ENCODE measurements at places on chromosomes 7 and 10.
A peak's percentile ranks its signal among the peaks of the same experiment; 100 is the strongest.

DNA sequence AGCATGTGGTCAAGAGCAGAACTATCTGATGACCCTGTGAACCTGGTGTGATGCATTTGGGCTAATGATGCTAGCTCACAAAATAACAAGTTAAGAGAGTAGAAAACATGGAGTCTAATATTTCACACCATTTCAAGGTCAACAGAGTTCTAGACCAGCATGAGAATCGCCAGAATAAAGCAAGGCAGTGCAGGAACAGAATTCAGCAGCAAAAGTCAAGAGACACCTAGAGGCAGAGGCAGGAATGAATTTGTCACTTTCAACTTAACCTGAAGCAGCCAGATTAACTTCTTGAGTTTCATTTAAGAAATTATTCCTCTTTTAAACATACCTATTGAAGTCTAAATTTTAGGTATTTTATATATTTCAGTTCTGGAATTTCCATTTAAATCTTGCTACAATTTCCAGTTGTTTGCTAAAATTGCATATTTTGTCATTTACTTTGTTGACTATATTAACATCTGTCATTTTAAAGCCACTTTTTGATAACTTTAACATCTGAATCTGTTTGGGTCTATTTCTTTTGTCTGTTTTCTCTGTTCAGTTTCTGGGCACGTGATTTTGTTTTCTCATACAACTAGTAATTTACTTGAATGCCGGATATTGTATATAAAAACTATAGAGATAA is 44.2 kb upstream of the PRSS58 start:
- H3K4me3 ChIP-seq, result no peak overlapping the region
- H3K27ac ChIP-seq, result no peak overlapping the region
- no peaks in the 10 kb centered on the region for H3K4me1 ChIP-seq
- no peaks in the 10 kb centered on the region for H3K36me3 ChIP-seq

DNA sequence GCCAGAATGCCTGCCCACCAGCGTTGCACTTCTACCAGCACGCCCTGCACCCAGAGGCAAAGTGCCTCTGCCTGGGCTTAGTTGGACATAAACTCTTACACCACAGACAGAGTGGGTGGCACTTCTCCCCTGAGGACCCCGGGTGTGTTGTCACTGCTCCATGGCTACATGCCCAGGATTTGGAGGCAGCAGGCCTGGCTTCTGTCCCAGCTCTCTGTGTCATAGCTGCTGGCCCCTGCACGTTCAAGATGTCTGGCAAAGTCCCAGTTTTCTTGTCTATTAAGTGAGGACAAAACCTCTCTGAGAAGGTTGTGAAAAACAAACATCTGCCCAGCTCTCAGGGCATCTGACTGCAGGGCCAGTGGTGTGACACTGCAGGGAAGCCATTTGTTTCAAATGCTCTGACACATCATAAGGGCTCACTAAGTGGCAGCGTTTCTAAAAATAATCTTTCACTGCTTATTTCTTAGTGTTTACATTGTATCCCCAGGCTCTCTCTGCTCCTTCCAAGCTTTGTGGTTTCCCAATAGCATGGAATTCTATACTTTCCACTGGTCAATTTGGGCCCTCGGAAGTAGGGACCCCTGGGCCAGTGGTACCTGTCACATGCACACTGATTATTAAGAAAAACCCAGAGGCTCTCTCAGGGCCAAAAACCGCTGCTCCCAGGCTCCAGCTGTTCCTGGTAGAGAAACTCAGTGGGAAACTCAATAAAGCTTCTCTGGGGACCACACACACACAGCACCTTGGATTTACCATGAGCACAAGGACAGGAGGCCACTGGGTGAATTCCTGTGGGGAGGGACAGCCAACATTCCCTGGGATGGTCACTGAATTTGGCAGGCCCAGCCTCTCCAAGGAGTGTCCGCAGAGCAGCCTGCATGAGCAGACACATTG is 86.2 kb upstream of the ANLN start:
- H3K27ac ChIP-seq, result peak overlapping the region; percentile 10
- no peak overlapping the region for H3K4me3 ChIP-seq
- DNase-seq, result peak; percentile 67
- peaks cover 27% of the 10 kb centered on the region for H3K4me1 ChIP-seq
- peaks cover under 1% of the 10 kb centered on the region for H3K36me3 ChIP-seq

DNA sequence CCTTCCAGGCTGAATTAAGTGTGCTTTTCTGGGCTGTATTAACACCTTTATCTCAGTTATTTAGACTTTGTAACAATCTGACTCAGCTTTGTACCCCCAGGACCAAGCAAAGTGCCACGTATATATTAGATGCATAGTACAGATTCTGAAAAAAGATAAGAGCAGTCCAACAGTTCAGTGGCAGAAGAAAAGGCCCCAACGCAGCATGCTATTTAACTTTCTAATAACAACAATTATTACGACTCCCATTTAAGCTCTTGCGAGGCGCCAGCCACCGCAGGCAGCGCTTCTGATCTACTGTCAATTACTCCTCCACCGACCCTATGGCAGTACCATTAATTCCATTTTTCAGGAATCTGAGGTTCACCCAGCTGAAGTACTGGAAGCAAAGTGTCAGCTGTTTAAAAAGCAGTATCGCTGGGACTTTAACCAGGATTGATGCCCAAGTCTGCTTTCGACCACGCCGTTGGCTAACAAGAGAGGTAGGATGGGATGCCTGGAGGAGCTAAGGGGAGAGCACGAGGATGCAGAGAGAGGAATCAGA is 638 bp downstream of the LIPA start:
- no peaks in the 10 kb centered on the region for H3K27me3 ChIP-seq
- peak overlapping the region; percentile 75 for H3K27ac ChIP-seq
- no peaks in the 10 kb centered on the region for H3K36me3 ChIP-seq
- no peak for DNase-seq
- H3K4me1 ChIP-seq, result peaks cover 3% of the 10 kb centered on the region

- H3K4me1 ChIP-seq, result no peaks in the 10 kb centered on the region
- H3K27ac ChIP-seq, result no peak overlapping the region
- H3K27me3 ChIP-seq, result no peaks in the 10 kb centered on the region
- no peak overlapping the region for H3K4me3 ChIP-seq
These were observed 572.8 kb downstream of the INHBA start for GRCh38 chr7:41130086-41130485.

DNA sequence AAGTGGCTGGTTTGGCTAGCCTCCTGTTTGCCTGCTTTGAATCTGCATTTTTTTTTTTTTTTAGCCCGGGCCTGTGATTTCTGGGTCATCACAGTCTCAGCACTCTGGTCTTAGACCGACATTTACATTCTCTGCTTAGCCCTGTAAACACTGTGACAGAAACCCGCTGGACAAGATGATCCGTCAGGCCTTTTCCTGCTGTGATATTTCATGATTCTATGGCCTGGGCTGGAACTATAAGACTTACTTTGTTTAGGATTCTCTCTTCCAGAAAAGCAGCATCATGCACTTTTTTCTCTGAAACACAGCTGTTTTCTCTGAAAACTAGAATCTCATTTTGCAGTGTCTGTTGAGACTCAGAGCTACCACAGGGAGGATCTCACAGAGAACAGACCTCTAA is 705.5 kb downstream of the GRID1 start:
- H3K27me3 ChIP-seq, result no peaks in the 10 kb centered on the region
- no peaks in the 10 kb centered on the region for H3K4me1 ChIP-seq
- no peak overlapping the region for H3K27ac ChIP-seq
- no peaks in the 10 kb centered on the region for H3K36me3 ChIP-seq
- H3K4me3 ChIP-seq, result no peak overlapping the region
- no peak for DNase-seq

GRCh38 chr10:129096065-129096984 is 370.7 kb upstream of the MGMT start:
- no peak for DNase-seq
- H3K27ac ChIP-seq, result no peak overlapping the region
- no peaks in the 10 kb centered on the region for H3K27me3 ChIP-seq
- H3K4me3 ChIP-seq, result no peak overlapping the region
- no peaks in the 10 kb centered on the region for H3K4me1 ChIP-seq

DNA sequence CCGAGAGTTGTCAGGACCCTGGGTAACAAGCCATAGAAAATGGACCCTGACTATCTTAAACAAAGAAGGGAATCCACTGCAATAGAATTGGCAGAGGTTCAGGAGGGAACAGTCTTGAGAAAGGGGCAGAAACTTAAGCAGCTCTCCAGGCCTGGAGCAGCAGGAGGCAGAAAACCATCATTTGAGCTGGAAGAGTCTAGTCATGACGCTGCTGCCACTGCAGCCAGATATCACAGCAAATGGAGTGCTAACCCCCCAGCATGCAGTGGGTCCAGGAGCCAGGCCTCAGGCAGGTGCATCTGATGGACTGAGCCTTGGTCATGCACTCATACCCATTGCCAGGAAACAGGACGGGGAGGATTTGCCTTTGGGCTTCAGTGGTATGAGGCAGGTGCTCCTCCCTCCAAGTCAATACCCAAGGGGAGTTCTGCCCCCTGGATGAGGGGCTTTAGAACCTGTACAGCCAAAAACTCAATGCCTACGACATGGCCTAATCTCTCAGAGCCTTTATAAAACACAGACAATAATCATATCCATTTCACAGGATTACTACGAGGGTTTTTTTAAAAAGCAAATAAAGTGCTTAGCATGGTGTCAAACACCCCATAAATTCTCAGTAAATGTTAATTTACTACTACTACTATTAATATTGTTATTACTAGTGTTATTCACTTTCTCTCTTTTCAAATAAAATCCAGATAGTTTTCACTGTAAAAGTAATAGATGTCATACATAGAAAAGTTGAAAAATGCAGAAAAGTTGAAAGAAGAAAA is 30.7 kb downstream of the DUSP5 start:
- H3K27me3 ChIP-seq, result no peaks in the 10 kb centered on the region
- H3K27ac ChIP-seq, result peak overlapping the region; percentile 8

- H3K27me3 ChIP-seq, result peaks cover 4% of the 10 kb centered on the region
- no peaks in the 10 kb centered on the region for H3K4me1 ChIP-seq
- no peak overlapping the region for H3K27ac ChIP-seq
- no peaks in the 10 kb centered on the region for H3K36me3 ChIP-seq
These were observed 170.5 kb downstream of the RPS24 start for GRCh38 chr10:78203915-78204818.

DNA sequence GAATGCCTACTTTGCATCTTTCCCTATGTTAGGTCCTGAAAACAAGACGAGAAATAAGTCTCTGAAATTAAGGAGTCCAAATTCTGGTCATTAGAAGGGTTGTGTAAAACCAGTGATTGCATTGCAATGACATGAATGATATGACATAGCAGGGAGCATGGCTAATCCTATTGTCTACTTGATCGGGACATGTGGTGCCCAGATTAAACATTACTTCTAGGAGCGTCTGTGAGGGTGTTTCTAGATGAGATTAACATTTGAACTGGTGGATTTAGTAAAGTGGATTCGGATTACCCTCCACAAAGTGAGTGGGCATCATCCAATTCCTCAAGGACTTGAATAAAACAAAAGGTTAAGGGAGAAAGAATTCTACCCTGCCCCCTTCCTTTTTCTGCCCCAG is 434.9 kb upstream of the KLF6 start:
- no peaks in the 10 kb centered on the region for H3K27me3 ChIP-seq
- H3K27ac ChIP-seq, result peak overlapping the region; percentile 69
- no peaks in the 10 kb centered on the region for H3K36me3 ChIP-seq
- DNase-seq, result no peak
- H3K4me1 ChIP-seq, result peaks cover 22% of the 10 kb centered on the region

GRCh38 chr7:95180-95862 is 97.0 kb upstream of the FAM20C start:
- no peaks in the 10 kb centered on the region for H3K4me1 ChIP-seq
- H3K36me3 ChIP-seq, result no peaks in the 10 kb centered on the region
- H3K27me3 ChIP-seq, result no peaks in the 10 kb centered on the region
- no peak overlapping the region for H3K27ac ChIP-seq
- DNase-seq, result no peak

DNA sequence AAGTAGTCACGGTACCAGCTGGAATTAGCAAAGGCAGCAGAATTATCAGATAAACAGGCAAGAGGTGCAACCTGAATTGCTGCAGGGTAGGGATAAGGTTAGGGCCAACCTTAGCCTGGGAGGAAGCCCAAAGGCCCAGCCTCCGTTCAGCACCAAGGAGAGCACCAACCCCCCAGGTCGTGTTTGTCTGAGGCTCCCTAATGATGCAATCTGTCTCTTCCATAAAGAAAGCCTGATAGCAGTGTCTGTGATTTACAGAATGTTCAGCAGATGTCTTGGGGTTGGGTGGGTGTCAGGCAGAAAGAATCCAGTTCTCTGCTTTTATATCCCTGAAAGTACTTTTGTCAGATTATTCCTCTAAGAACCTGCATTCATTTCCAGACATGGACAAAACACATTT is 328.4 kb upstream of the AOAH start:
- no peak for DNase-seq
- no peaks in the 10 kb centered on the region for H3K36me3 ChIP-seq
- H3K4me3 ChIP-seq, result no peak overlapping the region

GRCh38 chr10:79375321-79376077 is 28.2 kb downstream of the PPIF start:
- no peak overlapping the region for H3K27ac ChIP-seq
- no peak overlapping the region for H3K4me3 ChIP-seq
- H3K36me3 ChIP-seq, result no peaks in the 10 kb centered on the region

GRCh38 chr7:49228426-49229098 is 304.2 kb downstream of the CDC14C start:
- H3K27ac ChIP-seq, result no peak overlapping the region
- no peaks in the 10 kb centered on the region for H3K36me3 ChIP-seq
- no peak for DNase-seq
- no peaks in the 10 kb centered on the region for H3K4me1 ChIP-seq
- no peak overlapping the region for H3K4me3 ChIP-seq

DNA sequence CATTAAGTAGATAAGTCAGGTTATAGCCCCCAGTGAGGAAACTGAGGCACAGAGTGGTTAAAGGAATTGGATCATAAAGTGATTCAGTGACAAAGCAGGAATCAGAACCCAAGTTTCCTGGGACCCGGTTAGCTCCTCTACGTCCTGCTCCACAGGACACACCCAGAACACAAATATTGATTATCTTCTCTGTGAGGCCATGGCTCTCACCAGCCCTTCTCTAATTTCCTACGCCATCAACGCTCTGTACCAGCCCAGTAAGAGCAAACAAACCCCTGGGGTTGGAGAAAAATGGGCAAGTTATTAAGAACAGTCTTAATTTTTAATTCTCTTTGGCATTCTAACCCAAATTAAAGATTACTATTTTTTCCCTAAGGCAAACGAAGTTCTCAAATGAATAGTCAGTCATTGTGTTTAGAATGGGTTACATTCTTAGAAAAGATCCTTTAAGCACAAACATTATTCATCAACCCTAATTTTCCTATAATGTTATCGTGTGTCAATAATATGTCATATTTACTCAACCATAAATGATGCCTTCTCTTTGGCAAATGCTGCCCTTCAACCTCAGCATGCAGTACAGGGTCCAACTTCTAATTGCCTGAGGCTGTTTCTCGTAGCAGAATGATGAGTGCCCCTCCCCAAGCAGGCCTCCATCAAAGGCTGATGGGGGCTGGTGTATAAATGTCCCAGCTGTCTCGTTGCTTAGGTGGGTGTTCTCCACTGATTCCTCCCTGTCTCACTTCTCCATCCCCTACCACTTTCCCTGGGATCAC is 25.4 kb upstream of the TM9SF3 start:
- no peak for DNase-seq
- no peaks in the 10 kb centered on the region for H3K36me3 ChIP-seq
- peaks cover 11% of the 10 kb centered on the region for H3K27me3 ChIP-seq
- H3K4me1 ChIP-seq, result no peaks in the 10 kb centered on the region
- H3K27ac ChIP-seq, result no peak overlapping the region
- H3K4me3 ChIP-seq, result no peak overlapping the region
